ENCODE measurements at places on chromosomes 6 and 20. TPM values are rescaled to one million over a fixed set of nuclear protein-coding genes. Genes with fewer than 3 reads are reported as not detected.

- no peaks in the 10 kb centered on the region for H3K36me3 ChIP-seq
- no peak for DNase-seq
- no peaks in the 10 kb centered on the region for H3K4me1 ChIP-seq
- peaks cover 7% of the 10 kb centered on the region for H3K27me3 ChIP-seq
Measured at GRCh38 chr6:168469926-168470325, 28.9 kb downstream of the SMOC2 start.

DNA sequence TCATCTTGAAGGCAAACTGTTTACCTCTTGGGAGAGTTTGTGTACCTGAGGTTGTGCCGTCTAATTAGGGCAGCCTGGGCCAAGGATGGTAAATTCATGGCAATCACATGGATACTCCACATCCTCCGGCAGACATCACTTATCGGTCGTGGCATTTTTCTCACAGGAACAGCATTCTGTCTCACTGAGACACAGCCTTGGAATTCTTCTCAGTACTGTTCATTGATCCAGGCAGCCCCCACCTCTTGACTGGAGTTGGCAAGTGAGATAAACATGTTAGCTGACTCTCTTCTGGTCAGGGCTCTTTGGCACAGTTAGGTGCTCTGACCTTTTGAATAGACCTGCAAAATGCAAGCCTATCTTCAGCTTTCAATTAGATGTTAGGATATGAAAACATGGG is 511.4 kb upstream of the FLRT3 start:
- no peaks in the 10 kb centered on the region for H3K36me3 ChIP-seq
- H3K4me1 ChIP-seq, result no peaks in the 10 kb centered on the region
- no peak overlapping the region for H3K4me3 ChIP-seq
- H3K27me3 ChIP-seq, result no peaks in the 10 kb centered on the region

DNA sequence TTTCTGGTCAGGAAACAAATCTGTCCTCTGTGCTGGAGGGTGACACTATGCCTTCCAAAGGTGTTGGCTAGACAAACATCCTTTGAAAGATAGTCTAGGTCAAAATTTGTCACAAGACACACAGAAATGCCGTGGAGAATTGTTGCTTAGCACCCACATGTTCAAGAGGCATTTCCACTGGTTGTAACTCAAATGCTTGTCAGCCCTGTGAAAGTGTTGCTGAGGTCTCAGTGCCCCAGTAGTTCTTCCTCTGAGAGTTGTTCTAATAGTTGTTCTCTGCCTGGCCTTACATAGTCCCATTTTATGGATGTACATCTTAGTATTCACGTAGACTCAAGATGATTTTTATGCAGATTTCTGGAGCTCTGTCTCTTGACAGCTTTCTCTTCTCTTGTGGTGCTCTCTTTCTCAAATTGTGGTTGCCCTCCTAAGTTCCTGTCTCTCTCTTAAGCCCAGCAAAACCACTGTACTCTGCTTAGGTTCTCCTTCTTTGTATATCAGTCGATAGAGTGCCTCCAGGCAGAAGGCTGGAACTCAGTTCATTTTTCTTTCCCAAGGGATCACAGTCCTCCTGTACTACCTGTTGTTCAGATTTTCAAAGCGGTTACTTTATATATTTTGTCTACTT is 39.5 kb upstream of the REV3L start:
- H3K27me3 ChIP-seq, result no peaks in the 10 kb centered on the region
- no peaks in the 10 kb centered on the region for H3K36me3 ChIP-seq
- no peak overlapping the region for H3K4me3 ChIP-seq
- H3K4me1 ChIP-seq, result peaks cover 7% of the 10 kb centered on the region

GRCh38 chr6:157307661-157308060 is 15.7 kb downstream of the TMEM242 start:
- H3K27me3 ChIP-seq, result no peaks in the 10 kb centered on the region
- DNase-seq, result no peak
- H3K36me3 ChIP-seq, result no peaks in the 10 kb centered on the region
- no peak overlapping the region for H3K4me3 ChIP-seq

The SLC4A11 gene
- 5.0 TPM for total RNA-seq

The SPEF1 gene
- total RNA-seq, result 3.9 TPM

The CGA gene
- total RNA-seq, result not detected

DNA sequence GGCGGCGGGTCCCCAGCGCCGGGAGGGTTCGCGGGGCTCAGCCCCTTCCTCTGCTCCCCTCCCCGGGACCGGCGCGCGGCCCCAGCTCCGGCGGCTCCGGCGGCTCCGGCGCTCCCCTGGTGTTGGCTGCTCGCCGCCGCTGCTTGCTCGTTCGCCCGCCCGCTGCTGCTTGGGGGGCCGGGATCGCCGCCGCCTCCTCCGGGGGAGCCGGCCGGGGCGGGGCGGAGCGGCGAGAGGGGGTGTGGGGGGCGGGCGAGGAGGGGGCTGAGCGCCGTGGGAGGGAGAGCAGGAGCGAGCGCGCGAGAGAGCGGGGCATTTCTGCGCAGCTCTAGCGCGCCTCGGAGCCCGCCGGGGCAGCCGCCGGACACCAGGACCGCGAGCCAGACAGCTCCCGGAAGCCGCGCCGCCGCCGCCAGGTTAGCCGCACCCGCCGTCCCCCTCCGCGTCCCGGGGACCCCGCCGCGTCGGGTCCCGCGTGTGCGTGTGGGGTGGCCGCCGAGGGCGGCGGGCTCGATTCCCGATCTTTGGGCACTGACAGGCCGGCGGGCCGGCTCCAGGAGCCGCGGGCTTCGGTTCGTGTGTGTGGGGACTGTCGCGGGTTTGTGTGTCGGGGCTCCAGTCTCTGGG is 62.0 kb upstream of the EPB41L1 start:
- H3K4me1 ChIP-seq, result peaks cover 48% of the 10 kb centered on the region
- no peaks in the 10 kb centered on the region for H3K27me3 ChIP-seq
- H3K4me3 ChIP-seq, result peak overlapping the region; percentile 73

The SPINT3 gene
- total RNA-seq, result not detected

DNA sequence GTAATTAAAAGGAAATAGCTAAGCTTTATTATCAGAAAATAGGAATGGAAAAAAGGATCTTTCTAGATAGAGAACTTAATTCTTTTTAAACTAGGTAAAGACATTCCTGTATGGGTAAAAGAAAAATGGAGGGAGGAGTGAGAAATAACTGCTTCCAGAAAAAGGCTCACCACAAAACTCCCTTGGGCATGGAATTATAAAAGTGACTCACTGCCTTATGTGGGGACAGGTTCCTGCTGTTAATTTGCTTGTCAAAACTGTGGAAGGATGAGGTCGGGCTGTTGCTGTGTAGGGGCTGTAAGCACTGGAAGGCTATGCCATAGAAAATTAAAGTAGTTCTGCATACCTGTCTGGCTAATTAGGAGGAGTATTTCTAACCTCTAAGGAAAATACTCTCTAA is 158.7 kb downstream of the UBE3D start:
- no peak for DNase-seq
- H3K27ac ChIP-seq, result no peak overlapping the region
- H3K36me3 ChIP-seq, result no peaks in the 10 kb centered on the region
- no peaks in the 10 kb centered on the region for H3K4me1 ChIP-seq

GRCh38 chr6:148166339-148166968 is 176.2 kb upstream of the SASH1 start:
- H3K36me3 ChIP-seq, result no peaks in the 10 kb centered on the region
- DNase-seq, result no peak
- no peak overlapping the region for H3K4me3 ChIP-seq
- H3K4me1 ChIP-seq, result no peaks in the 10 kb centered on the region
- no peak overlapping the region for H3K27ac ChIP-seq
- H3K27me3 ChIP-seq, result no peaks in the 10 kb centered on the region

DNA sequence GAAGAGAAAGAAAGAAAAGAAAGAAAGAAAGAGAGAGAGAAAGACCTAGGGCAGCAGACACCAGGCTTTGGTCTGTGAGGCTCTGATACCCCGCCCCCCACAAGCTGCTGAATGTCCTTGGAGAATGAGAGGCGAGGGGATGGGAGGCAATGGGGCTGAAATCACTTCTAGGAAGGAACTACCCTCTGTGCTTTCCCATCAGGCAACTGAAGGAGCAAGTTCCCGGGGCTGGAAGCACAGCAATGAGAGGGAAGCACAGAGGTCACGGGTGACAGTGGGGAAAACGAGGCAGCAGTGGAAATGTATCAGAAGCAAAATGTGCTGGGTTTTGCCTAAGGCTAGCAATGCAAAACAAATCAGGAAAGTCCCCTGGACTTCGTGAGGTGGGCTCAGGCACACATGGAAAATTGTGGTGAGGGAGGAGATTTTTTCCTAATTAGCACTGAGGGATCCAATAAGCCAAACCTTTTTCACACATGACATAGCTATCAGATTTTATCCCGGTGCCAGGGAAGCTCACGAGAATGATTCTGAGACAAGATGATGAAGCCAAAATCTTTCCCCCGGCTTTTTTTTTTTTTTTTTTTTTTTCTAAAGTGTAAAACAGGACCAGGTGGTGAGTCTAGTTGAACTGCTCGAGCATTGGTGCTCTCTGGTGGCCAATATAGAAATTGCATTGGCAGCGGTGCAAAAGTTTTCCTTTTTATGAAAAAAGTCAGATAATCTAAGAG is 16.8 kb upstream of the ARFGEF2 start:
- peaks cover 7% of the 10 kb centered on the region for H3K4me1 ChIP-seq
- no peaks in the 10 kb centered on the region for H3K36me3 ChIP-seq
- no peak overlapping the region for H3K4me3 ChIP-seq
- no peak overlapping the region for H3K27ac ChIP-seq
- no peak for DNase-seq
- H3K27me3 ChIP-seq, result peaks cover 6% of the 10 kb centered on the region

The CFAP61 gene
- total RNA-seq, result 8.6 TPM

DNA sequence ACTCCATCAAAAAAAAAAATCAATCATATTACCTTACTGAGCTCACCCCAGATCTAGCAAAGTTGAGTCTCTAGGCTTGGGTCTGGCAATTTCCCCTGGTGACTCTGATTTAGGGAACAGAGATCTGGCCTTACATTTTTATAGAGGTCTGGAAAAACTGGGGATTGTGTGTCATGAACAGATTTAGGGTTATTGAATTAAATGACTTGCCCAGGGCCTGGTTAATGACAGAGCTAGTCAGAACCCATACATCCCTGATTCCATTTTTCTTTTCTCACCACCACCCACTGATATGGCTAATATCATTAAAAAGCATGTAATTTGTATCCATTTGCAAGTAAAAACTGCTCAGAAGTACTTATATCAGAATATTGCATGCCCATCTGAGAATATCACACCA is 163.4 kb upstream of the OGFRL1 start:
- no peak for DNase-seq
- H3K27ac ChIP-seq, result no peak overlapping the region
- H3K36me3 ChIP-seq, result no peaks in the 10 kb centered on the region
- no peaks in the 10 kb centered on the region for H3K27me3 ChIP-seq

Measured in lower lobe of right lung (tissue), 2 donors.